ENCODE measurements at places on chromosomes 7 and 10.

DNA sequence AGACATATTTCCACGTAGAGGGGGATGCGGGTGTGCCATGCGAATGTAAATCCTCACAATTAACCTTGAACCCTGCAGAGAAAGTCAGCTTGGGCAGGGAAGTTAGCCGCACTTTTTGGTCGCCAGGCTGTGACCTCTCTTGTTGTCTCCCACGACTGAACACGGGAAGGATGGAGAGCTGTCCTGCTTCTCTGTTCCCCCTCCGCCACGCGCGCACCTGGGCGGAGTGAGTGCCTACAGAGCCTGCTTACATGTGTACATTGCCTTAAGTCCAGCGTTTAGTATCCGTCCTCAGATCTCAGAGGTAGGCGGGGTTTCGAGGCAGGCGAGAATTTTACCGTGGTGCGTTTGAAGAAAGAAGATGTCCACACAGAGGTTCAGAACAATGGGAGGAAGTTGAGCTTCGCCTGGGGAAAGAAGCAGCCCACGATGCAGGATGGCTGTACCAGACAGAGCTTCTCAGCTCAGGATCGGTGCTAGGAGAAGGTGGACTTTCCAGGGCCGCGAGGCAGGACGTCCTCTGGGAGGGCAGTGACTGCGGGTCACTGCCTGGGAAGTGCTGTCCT lies 482 bp upstream of the ERCC6 start:
- DNase-seq: no peak

DNA sequence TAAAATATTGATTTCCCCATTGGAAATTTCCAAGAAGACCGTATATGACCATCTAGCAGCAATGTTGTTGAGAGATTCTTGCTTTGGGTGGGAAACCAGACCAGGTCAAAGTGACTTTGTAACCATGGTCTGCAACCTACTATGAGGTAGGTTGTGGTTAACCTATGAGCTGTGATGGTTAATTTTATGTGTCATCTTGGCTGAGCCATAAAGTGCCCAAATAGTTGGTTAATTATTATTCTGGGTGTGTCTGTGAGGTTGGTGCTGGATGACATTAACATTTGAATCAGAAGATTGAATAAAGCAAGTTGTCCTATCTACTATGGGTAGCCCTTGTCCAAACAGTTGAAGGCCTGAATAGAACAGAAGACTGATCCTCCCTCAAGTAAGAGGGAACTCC lies 18.3 kb upstream of the RALA start:
- DNase-seq: no peak

GRCh38 chr7:91634485-91635177 lies 245.9 kb downstream of the MTERF1 start:
- DNase-seq: no peak

DNA sequence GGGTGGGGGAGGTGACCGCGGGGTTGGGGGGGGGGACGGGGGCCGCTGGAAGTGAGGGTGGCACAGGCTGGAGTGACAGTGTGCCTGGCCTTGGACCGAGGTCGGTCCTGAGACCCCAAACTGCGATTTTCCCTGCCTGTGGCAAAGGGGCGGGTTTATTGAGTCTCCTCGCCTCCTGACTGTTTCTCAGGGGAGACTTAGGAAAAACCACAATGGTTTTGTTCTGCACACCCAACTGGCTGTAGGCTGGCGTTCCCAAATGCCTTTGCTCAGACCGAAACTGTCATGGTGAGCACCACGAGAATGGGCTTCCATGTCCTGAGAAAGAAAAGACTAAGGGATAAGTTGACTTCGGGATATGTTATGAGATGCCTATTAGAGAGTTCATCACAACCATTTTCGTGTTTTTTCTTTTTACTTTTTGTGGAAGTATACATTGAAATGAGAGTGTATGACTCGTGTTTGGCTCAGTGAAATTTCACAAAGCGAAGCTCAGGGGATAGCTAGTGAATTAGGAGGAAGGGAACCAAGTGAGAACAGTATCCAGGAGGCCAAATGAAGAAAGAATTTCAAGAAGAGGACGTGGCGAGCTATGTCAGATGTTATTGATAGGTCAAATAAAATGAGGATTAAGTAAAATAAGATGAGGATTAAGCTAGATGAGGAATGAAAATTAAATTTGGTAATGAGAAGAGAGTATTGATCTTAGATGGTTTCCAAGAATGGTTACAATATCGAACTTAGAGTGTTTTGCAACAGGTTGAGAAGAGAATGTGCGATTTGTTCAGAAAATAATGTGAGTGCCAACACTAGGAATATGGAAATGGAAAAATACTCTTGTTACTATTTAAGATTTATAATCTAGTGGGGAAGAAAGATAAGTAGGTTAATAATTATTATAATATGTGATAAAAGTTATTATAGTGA lies 918 bp downstream of the NET1 start:
- no peak for DNase-seq

DNA sequence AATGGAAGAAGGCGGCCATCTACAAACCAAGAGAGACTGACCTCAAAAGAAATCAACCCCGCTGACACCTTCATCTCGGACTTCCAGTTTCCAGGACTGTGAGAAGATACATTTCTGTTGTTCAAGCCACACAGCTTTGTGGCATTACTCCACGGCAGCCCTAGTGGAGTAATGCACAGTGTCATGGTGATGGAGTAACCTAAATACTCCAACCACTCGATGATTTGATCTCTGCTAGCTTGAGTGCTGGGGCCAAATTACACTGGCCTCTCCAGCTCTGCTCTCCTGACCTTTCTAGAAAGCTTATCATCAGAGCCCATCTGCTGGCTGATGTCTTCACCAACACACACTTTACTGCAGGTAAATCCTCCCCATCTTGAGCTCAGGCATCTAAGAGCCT lies 52.2 kb downstream of the GALNT17 start:
- no peak for DNase-seq

GRCh38 chr10:132253092-132253687 lies 54.6 kb downstream of the STK32C start:
- DNase-seq: no peak

GRCh38 chr7:92279396-92280031 lies 33.7 kb downstream of the ANKIB1 start:
- DNase-seq: no peak

GRCh38 chr7:151453326-151453791 lies 13.4 kb upstream of the CRYGN start:
- peak; percentile 19 for DNase-seq

DNA sequence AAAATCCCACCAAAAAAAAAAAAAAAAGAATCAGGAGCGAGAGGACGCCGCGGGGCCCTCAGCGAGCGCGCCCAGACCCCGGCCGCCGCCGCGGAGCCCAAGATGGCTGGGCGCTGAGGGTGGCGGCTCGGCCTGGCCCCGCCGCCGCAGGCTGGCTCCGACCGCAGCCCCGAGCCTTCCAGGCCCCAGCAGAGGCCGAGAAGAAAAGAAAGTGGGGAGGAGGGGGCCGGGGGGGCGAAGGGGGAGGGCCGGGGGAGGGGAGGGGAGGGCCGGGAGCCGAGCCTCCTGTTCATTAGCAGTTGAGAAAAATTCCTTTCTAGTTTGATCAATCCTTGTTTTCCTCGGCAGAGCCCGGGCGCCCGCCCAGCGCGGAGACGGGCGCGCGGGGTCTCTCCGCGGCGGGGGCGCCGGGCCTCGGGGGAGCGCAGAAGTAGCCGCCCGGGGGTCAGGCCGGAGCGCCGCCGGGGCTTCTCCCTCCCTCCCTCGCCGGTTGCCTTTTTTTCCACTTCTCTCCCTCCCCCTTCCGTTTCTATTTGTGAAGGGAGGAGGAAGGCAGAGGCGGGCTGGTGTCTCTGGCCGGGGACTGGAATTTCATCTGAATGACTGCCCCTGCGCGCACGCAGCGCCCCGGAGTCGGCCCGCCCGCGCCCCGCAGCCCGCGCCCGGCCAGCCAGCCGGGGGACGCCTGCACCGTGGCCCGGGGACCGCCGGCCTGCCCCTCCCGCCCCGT lies 778 bp upstream of the TRIM8 start:
- peak; percentile 31 for DNase-seq

GRCh38 chr10:121057269-121057668 lies 206.1 kb downstream of the WDR11 start:
- DNase-seq: no peak

- peak; percentile 17 for DNase-seq
Observed at GRCh38 chr10:86047588-86047987, 319.0 kb downstream of the GRID1 start.

Data from central memory CD4-positive, alpha-beta T cell (primary cell).